Tibial artery (tissue), 4 donors: ENCODE measurements at places on chromosomes 2 and 18.

DNA sequence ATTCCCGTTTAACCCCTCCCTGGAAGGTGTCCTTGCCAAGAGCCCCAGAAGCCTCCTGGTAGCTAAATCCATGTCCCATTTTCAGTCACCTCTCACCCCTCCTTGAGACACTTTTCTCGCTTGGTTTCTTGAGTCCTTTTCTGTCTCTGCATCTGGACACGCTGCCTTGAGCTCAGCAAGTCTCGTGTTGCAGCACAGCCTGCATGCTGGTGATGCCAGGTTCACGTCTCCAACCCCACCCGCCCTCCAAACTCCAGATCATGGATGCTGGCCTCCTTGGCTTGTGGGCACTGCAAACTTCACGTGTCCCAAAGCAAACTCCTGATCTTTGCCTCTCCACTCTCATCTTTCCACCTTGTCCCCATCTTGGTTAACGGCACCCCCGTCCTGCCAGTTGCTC, 39.3 kb downstream of the CENPO start:
- DNase-seq = peak; percentile 50

- DNase-seq = no peak
Observed at GRCh38 chr2:30629866-30630265, 177.4 kb downstream of the CAPN13 start.

DNA sequence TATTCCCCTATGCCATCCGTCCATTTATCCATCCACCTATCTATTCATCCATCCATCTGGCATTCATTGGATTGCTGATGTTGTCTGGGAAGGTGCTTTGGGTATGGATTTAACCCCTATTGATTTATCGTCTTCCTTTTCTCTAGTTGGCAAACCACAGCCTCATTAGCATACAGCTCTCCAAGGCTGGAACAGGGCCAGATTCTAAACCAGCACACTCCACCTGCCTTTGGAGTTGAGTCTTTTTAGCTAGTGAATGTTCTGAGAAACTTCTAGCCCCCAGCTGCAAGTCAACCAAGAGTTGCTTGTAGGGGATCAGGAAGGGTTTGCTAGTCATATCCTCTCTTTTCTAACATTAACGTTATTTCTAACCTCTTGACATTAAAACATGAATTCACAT, 90.7 kb downstream of the NRP2 start:
- no peak for DNase-seq

DNA sequence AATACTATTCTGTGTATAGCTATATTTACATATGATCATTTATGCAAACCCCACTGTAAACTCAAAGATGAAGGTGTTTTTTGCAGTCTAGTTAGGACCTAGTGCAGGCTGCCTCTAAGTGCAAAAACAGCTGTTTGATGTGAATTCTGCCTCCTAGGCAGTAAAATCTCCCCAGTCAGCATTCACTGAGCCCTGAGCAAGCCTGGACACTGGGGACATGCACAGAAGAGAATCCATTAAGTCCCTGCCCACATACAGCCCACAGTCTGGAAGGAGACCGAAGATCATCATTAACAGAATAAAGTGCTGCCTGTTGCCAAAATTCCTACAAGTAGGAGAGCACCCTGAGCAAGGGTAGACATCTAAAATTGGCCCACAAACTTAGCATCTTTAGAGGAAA, 14.4 kb upstream of the BIN1 start:
- no peak for DNase-seq

DNA sequence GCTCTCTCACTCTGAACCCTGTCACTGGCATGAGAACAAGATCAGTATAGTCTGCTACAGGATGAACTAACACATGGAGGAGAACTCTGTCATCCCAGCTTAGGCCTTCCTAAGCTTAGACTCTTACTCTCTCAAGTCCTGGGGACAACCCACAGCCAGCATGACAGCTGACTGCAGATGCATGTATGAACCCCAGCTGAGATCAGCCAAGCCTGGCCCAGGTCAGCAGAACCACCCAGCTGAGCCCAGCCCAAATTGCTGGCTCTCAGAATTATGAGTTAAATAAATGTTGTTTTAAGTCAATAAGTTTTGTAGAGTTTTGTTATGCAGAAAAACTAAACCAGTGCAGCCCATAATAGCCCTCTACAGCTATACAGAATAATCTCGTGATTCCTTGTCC, 287.3 kb downstream of the TNS1 start:
- no peak for DNase-seq

GRCh38 chr2:223283771-223284170, 231.8 kb downstream of the KCNE4 start:
- no peak for DNase-seq

- no peak for DNase-seq
Observed at GRCh38 chr2:102277202-102277700, 34.1 kb upstream of the IL1RL1 start.

DNA sequence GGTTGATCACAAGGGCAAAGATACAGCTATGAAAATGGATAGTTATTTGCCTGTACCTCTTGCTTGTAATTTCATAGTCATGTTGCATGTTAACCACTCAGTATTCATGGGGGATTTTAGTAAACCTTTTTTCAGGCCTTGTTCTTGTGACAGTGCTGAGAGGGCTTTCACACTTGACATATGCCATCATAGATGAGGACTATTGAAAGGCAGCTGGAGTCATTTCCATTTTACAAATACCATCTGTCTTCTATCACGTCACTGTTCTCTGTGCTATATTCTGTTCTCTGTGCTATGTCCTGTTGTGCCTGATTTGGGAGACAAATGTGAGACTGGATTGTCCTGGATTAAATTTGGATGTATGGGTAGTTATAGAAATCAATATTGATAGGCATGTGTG, 131.7 kb downstream of the LYPD6B start:
- DNase-seq = no peak

DNA sequence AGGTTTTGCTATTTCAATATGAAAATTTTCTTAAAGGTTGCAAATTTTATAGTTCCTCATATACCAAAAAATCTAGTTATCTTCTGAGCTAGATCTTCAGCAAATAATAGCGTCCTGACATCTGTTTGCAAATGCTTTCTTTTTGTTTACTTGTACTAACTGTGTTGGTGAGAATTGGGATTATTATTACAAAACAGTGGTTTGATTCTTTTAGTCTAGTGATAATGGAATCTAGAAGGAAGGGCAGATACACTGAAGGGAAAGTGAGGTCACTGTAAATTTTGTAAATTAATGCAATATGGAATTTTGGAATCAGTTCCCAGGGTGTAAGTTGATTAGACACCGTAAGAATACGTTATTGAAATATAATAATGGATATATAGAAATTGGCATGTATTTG, 36.2 kb upstream of the NT5C1B start:
- no peak for DNase-seq

- DNase-seq = no peak
Observed at GRCh38 chr2:133561045-133561852, 7.0 kb downstream of the NCKAP5 start.

DNA sequence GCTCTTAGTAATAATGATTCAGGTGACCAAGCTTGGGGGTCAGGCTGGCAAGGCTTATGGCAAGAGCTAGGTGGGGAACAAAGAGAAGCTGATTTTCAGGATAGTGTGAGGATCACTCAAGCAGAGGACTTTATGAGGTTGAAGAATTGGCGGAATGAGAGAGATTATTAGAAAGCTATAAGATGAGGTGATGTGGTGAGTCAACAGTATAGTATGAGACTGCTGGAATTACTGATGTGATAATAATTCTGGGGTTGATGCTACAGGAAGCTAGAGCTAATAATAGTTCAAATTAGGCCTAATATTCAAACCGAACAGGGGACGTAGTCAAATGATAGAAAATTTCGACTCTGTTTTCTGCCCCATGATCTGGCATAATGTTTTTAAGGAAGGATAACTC, 2115.3 kb upstream of the PIK3C3 start:
- no peak for DNase-seq

DNA sequence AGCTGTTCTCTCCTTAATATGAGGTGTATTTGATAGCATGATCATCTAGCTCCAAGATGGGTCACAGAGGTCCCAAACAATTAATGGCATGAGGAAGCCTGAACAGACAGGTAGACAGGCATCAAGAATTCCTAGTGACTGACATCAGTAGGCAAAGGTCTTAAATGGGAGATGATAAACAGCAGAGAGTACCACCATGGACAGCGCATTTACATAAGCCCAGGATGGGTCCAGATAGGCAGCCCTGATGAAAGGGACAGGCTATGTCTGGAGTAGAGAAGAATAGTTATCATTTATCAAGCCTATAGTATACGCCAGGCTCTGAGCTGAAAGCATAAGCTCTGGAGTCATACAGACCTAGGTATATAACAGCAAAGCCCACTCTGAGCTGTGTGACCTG, 434.7 kb upstream of the SETBP1 start:
- DNase-seq = no peak

DNA sequence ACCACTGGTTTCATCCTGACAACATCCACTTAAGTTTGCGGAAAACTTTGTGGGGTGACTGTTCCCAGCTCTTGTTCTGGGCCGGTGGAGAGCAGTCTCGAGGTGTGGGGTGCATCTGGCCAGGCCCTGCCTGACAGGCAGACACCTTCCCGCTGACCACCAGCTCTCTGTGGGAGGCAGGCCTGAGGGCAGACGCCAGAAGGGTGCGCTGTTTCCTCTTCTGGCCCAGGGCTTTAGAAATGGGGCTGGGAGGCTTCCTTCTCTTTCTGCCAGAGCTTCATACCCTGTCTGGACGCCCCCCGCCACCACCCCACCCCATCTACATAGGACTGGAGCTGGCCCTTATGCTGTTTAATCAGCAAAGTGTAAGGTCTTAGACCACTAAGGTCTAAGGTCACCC, 263.8 kb downstream of the LOXHD1 start:
- DNase-seq = no peak

DNA sequence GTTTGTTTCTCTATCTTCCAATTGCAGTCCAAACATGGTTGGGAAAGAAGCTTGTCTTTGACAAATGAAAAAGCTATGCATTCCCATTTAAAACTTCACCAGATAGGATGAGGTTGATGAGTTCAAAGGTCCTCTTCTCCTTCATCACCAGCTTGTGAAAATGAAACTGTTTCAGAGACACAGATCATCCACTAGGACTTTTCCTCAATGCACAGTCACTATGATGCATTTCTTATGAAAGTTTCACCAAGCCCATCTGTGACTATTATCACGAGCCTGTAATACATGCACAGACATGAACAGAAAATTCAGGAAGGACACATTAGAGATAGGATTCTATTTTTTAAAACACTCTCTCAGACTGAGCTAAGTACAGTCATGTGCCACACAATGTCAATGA, 644.4 kb downstream of the PLCL1 start:
- no peak for DNase-seq
